Heart left ventricle (tissue), 16 donors: ENCODE measurements at places on chromosomes 3 and 15. TPM values are rescaled to one million over a fixed set of nuclear protein-coding genes. Genes with fewer than 3 reads are reported as not detected.

MESP2 gene
- not detected for polyA plus RNA-seq

SLC28A1 gene
- polyA plus RNA-seq, result 1.9 TPM

GABRA5 gene
- polyA plus RNA-seq, result not detected

TBL1XR1 gene
- polyA plus RNA-seq, result 24.0 TPM

RGMA gene
- 15.2 TPM for polyA plus RNA-seq

DUOXA2 gene
- polyA plus RNA-seq, result not detected

COLQ gene
- 7.4 TPM for polyA plus RNA-seq

C3orf33 gene
- polyA plus RNA-seq, result 3.0 TPM

PLXNB1 gene
- 64.6 TPM for polyA plus RNA-seq

RLBP1 gene
- not detected for polyA plus RNA-seq

SEMA4B gene
- polyA plus RNA-seq, result 13.8 TPM

NMD3 gene
- 20.4 TPM for polyA plus RNA-seq

EIF5A2 gene
- polyA plus RNA-seq, result 6.6 TPM

RBM6 gene
- polyA plus RNA-seq, result 27.6 TPM

FBN1 gene
- polyA plus RNA-seq, result 28.7 TPM

UROC1 gene
- polyA plus RNA-seq, result not detected

LRRC2 gene
- polyA plus RNA-seq, result 20.7 TPM

SSUH2 gene
- polyA plus RNA-seq, result 0.33 TPM

GOLGA6L9 gene
- polyA plus RNA-seq, result 8.4 TPM

SRGAP3 gene
- polyA plus RNA-seq, result 1.4 TPM

GRCh38 chr3:102136183-102136582 lies 286.9 kb downstream of the NFKBIZ start:
- DNase-seq, result no peak

- DNase-seq, result no peak
Measured at GRCh38 chr15:89531796-89532537, 35.6 kb upstream of the RHCG start.

- DNase-seq, result no peak
Measured at GRCh38 chr3:7226393-7226792, 365.5 kb downstream of the GRM7 start.

DNA sequence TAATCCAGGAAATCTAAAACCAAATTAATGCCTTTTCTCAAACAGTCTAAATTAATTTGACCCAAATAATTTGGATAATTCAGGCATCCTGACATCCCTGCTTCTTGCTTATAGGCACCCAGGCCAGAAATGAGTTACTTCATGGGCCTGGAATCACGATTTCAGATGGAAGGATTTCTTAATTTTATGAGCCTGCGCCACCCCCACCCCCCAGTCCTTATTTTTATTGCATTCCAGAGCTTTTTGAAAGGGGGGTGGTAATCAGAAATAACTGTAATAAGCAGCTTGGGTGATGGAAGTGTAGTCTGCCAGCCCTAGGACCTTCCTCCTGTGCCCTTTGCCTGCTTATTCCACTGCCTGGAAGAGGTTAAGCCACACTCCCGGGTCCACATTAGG lies 1.3 kb downstream of the AP2M1 start:
- no peak for DNase-seq

GRCh38 chr15:55770261-55770660 lies 27.3 kb upstream of the PRTG start:
- DNase-seq, result no peak

GRCh38 chr3:192237992-192238608 lies 489.2 kb downstream of the FGF12 start:
- DNase-seq, result no peak

DNA sequence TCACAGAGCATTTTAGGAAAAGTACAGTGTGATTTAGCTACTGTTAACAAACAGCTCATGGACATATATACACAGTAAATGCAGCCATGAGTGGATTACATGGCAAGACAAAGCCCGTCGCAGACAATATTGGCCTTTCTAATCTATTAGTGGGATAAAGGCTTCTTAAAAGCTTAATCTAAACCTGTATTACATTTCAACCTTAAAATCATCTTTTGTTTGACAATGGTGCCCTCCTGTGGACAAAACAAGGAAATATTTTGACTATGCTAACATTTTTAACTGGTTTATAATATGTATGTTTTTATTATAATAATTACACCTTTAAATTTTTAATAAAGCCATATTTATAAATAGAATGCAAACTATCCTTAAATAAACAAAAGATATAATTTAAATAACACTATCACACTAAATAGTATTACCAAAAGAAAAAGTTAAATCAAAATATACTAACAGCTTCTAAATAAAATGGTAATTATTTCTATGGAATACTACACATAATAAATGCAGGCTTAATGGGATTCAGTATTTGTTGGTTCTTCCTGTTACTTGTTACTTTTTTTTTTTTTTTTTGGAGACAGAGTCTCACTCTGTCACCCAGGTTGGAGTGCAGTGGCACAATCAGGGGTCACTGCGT lies 38.6 kb downstream of the TAFA4 start:
- DNase-seq, result no peak

GRCh38 chr3:189202106-189202505 lies 30.3 kb downstream of the TPRG1 start:
- DNase-seq, result no peak

GRCh38 chr15:101504373-101504772 lies 14.9 kb upstream of the PCSK6 start:
- no peak for DNase-seq

GRCh38 chr3:6860149-6860953 lies 564 bp upstream of the GRM7 start:
- DNase-seq, result no peak

DNA sequence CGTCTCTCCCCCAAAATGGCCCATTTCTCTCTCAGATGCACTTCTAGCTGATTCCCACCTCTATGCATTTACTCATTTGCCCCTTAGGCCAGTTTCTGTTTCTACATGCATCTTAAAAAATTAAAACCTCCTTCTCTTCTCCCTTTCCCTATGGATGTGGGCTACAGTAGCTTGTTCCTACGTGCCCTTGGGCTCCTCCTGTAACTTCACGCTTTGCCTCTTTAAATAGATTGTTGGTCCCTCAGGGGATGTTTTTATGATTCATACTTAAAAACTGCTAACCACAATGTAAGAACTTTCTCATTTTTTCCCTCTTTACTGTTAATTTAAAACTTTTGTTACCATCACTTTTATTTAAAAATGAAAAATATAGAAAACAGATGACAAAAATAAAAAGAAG lies 185.6 kb upstream of the MRPL3 start:
- DNase-seq, result no peak

DNA sequence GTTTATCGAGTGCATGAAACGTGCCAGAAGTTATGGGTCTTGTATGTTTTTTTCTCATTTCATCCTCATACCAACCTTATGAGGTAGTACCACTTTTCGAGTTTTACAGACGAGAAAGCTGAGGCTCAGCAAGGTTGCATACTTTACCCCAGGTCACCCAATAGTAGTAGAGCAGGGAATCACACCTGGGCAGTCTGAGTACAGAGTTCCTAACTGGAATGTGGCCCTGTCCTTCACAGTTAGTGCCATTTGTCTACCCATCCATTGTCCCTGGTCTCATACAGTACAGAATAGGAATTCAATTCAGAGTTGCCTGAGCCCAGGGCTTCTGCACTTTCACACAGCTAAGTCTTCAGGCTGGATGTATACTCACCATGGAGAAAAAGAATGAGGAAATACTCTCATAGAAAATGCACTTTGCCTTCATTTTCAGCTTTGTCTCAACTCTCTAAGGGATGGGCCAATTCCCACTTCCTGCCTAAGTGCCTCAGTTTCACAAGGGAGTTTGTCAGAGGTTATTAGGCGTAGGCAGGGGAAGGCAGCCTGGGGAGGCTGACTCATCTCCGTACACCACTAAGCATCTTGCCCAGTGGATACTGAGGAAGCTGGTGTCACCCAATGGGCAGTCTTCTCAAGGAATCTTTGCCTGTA lies 93.2 kb downstream of the TMEM212 start:
- no peak for DNase-seq

DNA sequence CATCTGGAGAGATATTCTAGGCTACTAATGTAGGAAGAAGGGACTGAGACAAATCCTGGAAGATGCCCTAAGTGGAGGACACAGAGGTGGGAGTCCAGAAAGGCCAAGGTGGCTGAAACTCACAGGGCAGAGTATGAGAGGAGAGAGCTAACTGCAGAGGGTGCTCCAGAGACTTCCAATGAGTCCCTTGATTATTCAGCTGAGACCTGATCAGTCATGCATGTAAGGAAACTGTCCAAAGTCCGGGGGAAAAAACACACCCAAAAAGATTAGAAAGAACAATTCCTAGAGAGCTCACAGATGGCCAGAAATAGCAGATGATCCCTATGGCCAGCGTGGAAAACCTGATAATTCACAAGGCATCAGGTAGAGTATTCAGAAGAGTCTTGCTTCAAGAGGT lies 18.7 kb upstream of the FOXP1 start:
- no peak for DNase-seq

DNA sequence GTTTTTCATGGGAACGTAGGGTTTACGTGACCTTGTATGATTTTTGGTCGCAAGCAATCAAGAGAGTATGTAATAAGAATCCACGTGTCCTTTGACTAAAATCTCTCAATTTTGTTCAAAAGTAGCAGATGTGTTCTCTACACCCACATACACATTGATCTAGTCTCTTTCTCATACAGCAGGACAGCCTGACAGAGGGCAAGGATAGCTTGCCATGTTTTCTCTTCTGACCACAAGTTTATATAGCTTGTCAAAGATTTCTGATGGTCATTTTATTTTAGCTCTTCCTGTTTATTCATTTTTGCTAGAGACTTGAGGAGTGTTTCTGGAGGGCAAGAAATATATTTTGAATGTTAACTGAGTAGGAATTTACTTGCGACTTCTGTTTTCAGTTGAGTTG lies 570.2 kb upstream of the ALCAM start:
- DNase-seq, result no peak

- DNase-seq, result no peak
Measured at GRCh38 chr15:94858449-94858848, 627.1 kb downstream of the MCTP2 start.

- no peak for DNase-seq
Measured at GRCh38 chr15:38899300-38899699, 334.7 kb upstream of the RASGRP1 start.

- DNase-seq, result no peak
Measured at GRCh38 chr15:47588958-47589357, 128.3 kb upstream of the SEMA6D start.

DNA sequence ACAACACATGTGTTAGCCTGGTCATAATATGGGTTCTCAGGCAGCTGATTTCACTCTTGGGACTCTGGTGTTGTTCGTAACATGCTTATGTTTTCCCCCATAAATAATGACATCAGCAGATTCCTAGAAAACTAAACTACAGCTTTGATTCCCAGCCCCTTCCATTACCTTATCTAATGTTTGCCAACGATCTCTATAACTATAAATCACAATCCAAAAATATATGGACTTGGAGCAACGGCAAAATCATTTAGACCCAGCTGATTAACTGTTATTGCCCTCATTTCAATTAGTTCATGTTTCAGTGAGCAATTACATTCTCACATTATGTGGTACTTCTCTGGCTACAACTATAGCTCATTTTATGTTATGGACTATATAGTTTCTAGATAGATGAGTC lies 531.3 kb downstream of the MAGI1 start:
- no peak for DNase-seq

DNA sequence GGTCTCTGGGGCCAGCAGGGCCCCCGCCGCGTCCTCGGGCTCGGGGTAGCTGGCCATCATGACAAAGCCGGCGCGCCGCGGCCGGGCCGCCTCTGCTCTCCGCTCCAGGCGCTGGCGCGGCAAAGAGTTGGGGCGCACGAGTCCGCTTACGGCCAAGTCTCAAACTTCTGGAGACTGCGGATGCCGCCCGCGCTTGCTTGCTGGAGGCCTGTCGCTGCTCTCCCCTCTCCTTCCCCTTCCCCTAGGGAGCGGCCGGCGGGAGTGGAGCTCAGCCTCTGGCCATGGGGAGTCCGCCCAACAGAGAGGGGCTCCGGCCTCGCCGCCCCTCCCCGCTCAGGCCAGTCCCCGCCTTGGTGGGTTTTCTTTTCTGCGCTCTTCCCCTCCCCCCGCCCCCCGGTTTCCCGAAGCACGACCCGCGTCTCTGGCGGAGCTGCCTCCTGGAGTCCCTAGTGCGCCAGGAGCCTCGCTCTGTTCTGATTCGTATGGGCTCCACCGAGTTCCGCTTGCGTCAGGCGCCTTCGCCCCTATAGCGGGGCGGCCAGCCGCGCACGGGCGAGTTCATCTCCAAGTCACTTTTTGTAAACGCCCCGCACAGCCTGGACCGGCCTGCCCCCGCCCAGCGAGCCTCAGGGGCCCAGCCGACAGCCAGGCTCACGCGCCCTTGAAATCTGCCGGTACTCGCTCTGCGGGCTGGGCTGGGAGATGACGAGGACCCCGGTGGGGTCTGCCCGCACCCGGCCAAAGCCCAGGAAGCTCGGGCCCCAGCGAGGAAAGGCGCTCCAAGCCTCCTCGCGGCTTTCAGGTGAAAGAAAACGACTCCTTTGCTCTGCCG lies at the start of the genes FOXL2 and FOXL2NB:
TSS of gene FOXL2 (minus strand) at position 475 of the 832 bp plus-strand sequence. CDS start at position 60, 415 bp downstream.
TSS of gene FOXL2NB (plus strand) at position 555 of the 832 bp plus-strand sequence. CDS start at position 703, 148 bp downstream.
- DNase-seq, result peak; percentile 63

DNA sequence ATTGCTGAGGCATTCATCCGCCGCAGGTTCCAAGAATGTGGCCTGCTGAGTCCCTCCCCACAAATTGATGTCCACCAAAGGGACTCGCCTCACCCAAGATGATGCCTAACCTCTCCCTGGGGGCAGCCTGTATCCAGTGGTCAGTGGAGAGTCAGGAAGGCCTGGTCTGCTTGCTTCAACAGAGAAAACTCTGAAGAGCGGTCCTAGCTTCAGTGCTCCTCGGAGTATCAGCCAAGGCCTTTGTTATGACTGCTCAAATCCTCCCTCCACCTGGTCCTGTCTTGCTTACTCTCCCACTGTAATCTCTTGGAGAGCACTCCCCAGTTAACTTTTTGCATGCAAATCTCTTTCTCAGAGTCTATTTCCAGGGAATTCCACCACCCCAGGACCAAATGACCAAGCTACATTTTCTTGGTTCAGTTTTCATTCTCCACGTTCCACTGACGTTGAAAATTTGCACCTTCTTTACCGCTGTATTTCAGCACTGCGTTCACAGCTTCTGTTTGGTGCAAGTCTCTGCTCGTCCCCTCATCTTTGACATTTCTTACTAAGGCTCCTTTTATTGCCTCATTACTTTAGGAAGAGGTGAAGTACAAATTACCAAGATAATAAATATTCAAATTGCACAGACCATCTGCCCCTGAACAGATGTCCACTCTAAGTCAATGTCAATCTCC lies 22.3 kb downstream of the CMTM7 start:
- no peak for DNase-seq

DNA sequence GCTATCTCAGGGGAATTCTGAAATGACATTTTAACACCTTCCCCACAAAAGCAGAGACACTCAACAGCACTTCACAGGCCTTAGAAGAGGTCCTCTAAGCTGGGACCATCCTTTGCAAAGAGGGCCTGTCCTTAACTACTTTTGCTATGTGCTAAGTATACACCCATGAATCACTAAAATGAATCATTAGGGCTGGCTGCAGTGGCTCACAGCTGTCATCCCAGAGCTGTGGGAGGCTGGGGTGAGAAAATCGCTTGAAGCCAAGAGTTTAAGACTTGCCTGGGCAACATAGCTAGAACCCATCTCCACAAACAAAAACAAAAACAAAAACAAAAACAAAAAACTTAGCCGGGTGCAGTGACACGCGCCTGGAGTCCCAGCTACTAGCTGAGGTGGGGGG lies 53.9 kb upstream of the MELTF start:
- DNase-seq, result no peak
